ENCODE measurements at places on chromosomes 2 and 18.

- H3K27me3 ChIP-seq: peaks cover 3% of the 10 kb centered on the region
- H3K4me3 ChIP-seq: no peak overlapping the region
- H3K36me3 ChIP-seq: no peaks in the 10 kb centered on the region
- DNase-seq: no peak
- no peak overlapping the region for H3K27ac ChIP-seq
- no peaks in the 10 kb centered on the region for H3K4me1 ChIP-seq
These were observed 97.3 kb downstream of the FMNL2 start for GRCh38 chr2:152432206-152432653.

DNA sequence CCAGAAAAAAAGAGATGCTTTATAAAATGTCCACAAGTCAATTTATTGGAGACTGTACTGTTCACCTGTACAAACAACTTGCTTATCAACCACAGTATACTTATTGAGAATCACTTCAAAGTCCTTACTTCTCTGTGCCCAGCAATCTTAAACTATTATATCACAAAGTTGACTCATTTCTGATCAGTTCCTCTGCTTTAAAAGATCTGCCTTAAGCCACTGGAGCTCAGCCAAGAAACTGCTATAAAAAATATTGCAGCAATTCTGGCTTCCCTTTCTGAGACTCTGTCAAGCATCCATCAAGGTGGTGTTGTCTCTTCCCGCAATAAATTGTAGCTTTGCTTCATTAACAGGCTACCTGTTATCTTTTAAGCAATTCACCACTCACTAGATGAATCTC lies 375.2 kb upstream of the SPHKAP start:
- H3K27ac ChIP-seq: no peak overlapping the region
- no peaks in the 10 kb centered on the region for H3K4me1 ChIP-seq
- H3K36me3 ChIP-seq: no peaks in the 10 kb centered on the region

DNA sequence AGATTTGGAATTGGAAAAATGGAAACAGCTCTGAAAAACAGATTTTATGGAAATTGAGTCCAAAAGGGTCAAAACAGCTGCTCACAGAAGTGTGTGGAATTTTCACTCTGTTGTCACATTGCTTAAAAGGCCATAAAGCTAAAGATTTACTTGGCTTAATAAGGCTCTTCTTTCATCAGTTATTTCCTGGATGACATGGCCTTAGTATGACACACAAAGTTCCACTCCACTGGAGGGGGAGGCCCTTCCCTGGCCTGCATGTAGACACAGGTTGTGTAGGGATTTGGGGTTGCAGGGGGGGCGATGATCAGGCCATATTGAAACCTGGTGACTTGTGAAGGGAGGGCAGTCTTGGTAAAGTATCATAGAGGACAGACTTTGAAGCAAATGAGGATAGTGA lies 34.0 kb downstream of the TMEM185B start:
- peaks cover 5% of the 10 kb centered on the region for H3K36me3 ChIP-seq
- H3K27me3 ChIP-seq: peaks cover 16% of the 10 kb centered on the region
- H3K4me3 ChIP-seq: no peak overlapping the region
- no peak for DNase-seq

DNA sequence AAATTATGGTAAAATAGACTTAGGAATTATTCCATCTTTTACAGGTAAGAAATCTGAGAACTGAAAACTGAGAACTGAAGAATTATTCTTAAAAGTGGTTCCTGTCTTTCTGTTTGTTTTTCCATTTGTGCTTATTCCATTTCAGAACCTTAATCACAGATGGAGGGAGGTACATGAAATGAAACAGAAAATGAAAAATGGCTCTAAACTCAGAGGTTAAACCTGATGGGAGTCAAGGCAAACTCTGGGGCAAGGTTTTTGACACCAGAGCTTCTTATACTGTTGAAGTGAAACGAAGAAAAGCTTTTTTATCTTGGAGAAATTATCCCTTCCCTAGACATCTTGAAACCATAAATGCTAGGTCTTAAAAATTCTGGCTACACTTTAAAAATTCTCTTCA lies 182.1 kb downstream of the ZNF804A start:
- no peak overlapping the region for H3K27ac ChIP-seq
- H3K4me3 ChIP-seq: no peak overlapping the region

GRCh38 chr18:31261792-31262582 lies 56.0 kb upstream of the DSG1 start:
- no peak overlapping the region for H3K4me3 ChIP-seq
- no peaks in the 10 kb centered on the region for H3K4me1 ChIP-seq
- H3K27me3 ChIP-seq: no peaks in the 10 kb centered on the region

DNA sequence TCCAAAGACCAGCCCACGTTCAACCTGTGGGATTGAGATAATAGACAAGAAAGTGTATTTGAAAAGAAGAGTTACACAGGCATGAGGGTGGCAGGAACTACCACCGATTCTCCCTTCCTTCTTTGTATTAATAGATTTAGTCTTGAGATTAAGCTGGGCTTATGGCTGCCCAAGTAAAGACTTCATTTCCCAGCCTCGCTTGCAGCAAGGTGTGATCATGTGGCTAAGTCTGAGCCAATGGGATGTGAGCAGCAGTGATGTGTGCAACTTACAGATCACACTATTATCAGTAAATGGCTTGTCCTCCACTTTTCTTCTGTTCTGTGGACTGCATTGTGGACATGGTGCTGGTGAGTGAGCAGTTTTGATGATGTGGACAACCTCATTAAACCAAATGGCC lies 101.7 kb downstream of the POLR1A start:
- peaks cover 2% of the 10 kb centered on the region for H3K27me3 ChIP-seq
- peaks cover 37% of the 10 kb centered on the region for H3K4me1 ChIP-seq

DNA sequence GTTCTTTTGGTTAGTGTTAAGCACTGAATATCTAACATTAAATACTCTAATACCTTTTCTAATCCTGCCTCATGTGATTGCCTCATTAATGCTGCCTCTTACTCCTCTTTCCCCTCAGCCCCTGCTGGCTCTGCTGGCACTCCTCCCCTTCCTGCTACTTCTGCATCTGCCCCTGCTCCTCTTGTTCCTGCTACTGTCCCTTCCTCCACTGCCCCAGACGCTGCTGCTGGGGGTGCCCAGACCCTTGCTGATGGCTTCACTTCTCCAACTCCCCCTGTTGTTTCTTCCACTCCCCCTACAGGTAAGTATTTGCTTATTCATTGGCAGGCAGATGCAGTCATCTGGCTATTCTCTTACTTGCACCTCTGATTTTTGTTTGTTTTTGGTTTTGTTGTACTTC lies 68.5 kb downstream of the ABI2 start:
- peaks cover 15% of the 10 kb centered on the region for H3K36me3 ChIP-seq
- H3K4me3 ChIP-seq: no peak overlapping the region
- H3K27ac ChIP-seq: no peak overlapping the region
- H3K27me3 ChIP-seq: no peaks in the 10 kb centered on the region
- no peak for DNase-seq

All from activated T-helper 1 cell treated with anti-CD3 and anti-CD28 coated beads, Interleukin-12 subunit alpha, Interleukin-12 subunit beta, Interleukin-2, Interleukin-4 antibody, amounts not matched to agents 30 ng/mL and 10 ng/mL and 1 ng/mL, durations not matched to agents 14 hours and 24 hours and 36 hours (primary cell).